ENCODE measurements at places on chromosomes 5 and 9. TPM values are rescaled to one million over a fixed set of nuclear protein-coding genes. Genes with fewer than 3 reads are reported as not detected.

GRCh38 chr9:126205845-126206498 is 120.7 kb upstream of the MVB12B start:
- DNase-seq: no peak

DNA sequence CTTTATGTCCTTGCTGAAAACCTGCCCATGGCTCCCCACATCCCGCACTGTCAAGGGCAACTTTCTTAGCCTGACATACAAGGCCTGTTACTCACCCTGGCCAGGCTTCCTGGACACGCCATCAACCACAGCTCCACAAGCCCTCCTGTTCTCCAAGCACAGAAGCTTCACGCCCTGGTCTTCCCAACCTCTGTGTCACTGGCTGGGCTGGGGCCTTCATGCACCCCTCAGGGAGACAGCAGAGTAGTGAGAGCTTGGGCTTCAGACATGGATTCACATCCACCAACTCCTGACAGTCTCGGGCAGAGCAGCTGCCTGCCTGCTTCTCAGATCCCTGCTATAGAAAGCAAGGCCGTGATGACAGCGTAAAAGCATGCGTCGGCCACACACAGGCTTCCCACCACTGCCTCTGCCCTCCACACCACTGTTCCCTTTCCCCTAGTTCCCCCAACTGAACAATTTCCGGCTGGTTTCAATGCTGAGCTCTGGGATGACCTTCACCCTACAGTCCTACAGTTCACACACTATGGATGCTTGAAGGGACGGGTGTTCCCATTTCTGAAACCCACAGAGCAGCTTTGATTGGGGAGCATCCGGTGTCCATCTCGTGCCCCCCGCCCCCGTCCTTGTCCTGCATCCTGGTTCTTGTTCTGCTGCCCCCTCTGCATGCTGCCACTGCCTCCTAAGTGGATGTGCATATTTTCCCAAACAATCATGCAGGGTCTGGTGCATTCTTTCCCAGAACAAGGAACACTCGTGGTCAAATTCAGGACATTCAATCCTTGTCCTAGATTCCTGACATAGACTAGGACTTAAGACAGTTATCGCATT is 33.4 kb upstream of the ADAMTS2 start:
- no peak for DNase-seq

- no peak for DNase-seq
Observed at GRCh38 chr9:2161661-2162060, 146.5 kb downstream of the SMARCA2 start.

DNA sequence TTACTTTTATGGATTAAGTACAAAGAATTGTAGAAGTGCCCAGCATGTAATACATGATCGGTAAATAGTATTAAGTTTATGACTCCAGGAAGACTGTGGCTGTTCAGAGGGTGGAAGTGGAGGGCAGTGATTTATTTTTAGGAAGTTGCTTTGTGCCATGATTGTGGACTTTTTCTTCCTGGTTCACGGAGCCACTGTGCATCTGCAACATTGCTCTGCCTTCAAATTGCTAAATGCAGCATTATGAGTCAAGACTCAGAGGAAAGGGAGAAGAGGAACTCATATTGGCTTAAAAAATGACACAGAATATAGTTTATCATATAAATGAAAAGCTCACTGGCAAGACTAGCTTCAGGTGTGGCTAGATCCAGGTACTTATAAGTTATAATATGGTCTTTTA is 301.5 kb downstream of the KCTD16 start:
- no peak for DNase-seq

GRCh38 chr5:68424799-68425537 is 209.4 kb downstream of the PIK3R1 start:
- no peak for DNase-seq

- DNase-seq: no peak
Observed at GRCh38 chr9:128374221-128374675, 3.1 kb downstream of the URM1 start.

DNA sequence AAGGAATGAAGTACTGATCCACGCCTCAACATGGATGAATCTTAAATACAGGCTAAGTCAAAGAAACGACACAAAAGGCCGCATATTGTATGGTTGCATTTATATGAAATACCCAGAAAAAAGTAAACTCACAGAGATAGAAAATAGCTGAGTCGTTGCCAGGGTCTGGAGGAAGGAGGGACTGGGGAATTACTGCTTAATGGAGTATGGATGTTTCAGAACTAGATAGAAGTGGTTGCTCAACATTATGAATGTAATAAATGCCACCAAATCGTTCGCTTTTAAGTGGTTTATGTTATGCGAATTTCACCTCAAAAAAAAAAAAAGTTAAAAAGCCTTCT is 784 bp upstream of the MSANTD3 start:
- no peak for DNase-seq

The STK10 gene
- 10.2 TPM for polyA plus RNA-seq

The CCDC192 gene
- polyA plus RNA-seq: 0.42 TPM

The RASGRF2 gene
- polyA plus RNA-seq: 3.6 TPM

The IFT74 gene
- 5.3 TPM for polyA plus RNA-seq

The SPTLC1 gene
- 34.8 TPM for polyA plus RNA-seq

The IFNB1 gene
- polyA plus RNA-seq: not detected

The ENDOG gene
- polyA plus RNA-seq: 105 TPM

The NUTM2G gene
- polyA plus RNA-seq: not detected

The DMRT3 gene
- polyA plus RNA-seq: not detected

The IL3 gene
- polyA plus RNA-seq: not detected
